ENCODE measurements at places on chromosomes 3 and 15.

DNA sequence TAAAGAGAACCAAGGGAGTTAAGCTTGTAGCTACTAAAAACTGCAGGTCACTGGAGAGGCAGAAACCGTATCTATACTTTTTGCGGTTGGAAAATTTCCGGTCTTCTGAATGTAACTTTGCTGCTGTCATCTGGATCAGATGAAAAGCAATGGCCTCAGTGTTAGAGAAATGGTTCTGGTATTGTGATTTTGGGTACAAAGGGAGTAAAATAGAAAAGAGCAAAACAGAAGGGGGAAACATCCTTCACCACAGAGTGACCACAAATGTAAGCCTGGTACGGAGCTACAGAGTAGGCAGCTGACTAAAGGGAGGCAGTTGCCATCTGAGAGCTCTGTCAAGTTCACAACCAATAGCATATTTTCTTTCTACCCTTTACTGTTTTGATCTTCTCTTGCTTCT is 5.6 kb downstream of the CD96 start:
- DNase-seq = no peak

GRCh38 chr3:5110337-5110736 is 11.8 kb upstream of the ARL8B start:
- DNase-seq = no peak

DNA sequence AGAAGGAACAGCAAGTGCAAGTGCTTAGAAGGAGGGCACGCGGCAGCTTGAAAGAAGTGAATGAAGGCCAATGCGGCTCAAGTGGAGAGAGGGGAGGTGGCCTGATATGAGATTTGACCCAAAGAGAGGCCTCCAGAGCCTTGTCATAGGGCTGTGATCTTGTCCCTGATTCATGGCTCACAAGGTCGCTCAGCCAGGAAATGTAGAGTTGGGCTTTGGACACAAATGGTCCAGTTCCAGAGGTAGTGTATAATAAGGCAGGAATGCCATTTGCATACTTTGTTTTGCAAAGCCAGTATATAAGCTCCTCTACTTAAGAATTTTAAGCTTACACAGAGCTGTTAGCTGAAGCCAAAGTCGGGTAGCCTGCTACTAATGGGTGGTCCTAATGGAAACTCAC is 33.7 kb downstream of the HGD start:
- no peak for DNase-seq

GRCh38 chr3:133476971-133477375 is 77.1 kb downstream of the BFSP2 start:
- DNase-seq = no peak

DNA sequence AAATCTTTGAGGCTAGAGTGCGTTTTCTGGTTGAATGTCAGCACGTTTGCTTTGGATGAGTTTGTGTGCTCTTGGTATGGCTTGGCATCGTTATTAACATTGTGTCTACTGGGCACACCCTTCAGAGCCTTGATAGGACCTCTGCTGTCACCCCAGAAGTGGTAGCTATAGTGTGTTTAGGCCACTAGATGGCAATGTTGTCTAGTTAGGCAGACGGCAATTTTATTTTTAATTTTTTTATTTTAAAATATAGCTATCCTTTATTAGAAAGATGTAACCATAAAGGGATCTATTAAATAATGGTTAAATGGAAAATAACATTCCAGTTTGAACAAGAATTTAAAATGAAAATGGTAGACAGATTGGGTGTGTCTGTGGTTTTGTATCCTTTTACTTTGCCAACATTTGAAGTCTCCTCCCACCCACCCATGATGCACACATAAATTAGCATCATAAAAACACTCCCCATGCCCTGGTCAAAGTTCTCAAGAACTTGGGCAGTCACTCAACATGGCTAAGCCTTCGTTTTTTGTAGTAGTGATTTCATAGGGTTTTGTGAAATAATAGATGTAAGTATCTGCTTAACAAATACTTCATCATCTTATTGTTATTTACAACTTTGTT is 200.7 kb downstream of the KCNH8 start:
- no peak for DNase-seq

Data from breast epithelium (tissue), 4 donors.